ENCODE measurements at places on chromosomes 2 and 18. TPM values are rescaled to one million over a fixed set of nuclear protein-coding genes. Genes with fewer than 3 reads are reported as not detected.

GRCh38 chr2:47360927-47361326 lies 42.0 kb upstream of the MSH2 start:
- H3K4me3 ChIP-seq: no peak overlapping the region
- H3K27ac ChIP-seq: no peak overlapping the region
- H3K27me3 ChIP-seq: no peaks in the 10 kb centered on the region
- no peaks in the 10 kb centered on the region for H3K36me3 ChIP-seq

The SCN9A gene
- total RNA-seq: not detected

DNA sequence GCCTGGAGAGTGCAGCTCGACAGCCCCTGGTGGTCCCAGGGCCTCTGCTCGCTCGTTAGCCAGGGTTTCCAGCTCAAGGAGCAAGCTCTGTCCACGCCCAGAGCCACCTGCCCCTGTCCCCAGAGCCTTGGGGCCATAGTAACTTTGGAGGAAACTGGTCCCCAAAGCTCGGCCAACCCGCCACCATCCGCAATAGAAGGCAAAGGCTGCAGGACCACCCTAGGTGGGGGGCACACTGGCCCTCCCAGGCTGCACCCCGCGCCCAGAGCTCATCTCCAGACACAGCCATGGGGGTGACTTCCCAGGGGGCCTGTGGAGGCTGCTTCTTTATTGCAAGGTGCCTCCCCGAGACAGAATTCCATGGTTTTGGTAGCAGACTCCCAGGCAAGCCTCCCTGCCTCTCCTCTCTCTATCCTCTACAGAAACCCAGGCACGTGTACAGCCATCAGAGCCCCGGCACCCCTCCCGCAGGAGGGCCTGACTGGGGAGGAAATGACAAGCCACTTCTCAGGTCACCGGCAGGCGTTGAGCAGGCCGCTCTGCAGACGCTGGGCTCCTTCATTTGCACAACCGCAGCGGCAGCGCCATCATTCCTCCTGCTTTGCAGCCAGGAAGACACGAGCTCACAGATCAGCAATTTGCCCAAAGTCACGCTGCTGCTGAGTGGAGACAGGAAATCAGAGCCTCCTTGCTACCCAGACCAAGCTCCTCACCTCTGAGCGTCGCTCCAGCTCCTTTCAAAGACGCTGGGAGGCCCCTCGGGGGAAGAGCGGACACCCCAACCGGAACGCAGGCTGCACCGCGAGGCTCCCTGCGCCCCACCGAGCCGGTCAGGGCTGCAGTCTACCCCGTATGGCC lies 80.2 kb downstream of the NDUFA10 start:
- H3K27me3 ChIP-seq: no peaks in the 10 kb centered on the region
- peaks cover 9% of the 10 kb centered on the region for H3K4me1 ChIP-seq
- no peak overlapping the region for H3K4me3 ChIP-seq

The PCARE gene
- not detected for total RNA-seq

The SIX3 gene
- not detected for total RNA-seq

All from activated naive CD4-positive, alpha-beta T cell treated with anti-CD3 and anti-CD28 coated beads for 36 hours (primary cell).